ENCODE measurements at places on chromosomes 2 and 18.

DNA sequence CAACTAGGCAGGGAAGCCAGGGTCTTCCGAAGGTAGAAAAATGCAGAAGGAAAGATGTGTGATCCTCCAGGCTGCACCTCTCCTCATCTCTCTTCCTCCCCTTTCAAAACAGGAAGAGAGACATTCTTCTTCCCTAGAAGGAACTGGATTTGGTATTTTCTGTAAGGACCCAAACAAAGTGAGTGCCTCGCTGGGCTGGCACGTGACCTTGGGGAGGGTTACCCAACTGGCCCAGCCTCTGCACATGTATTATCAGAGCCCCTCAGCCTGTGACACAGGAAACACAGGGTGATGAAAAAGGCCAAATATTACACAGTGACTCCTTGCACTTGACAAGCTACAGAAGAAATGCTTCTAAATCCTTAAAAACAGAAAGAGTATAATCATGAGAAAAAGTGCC is 2.3 kb downstream of the HJURP start:
- DNase-seq = no peak

DNA sequence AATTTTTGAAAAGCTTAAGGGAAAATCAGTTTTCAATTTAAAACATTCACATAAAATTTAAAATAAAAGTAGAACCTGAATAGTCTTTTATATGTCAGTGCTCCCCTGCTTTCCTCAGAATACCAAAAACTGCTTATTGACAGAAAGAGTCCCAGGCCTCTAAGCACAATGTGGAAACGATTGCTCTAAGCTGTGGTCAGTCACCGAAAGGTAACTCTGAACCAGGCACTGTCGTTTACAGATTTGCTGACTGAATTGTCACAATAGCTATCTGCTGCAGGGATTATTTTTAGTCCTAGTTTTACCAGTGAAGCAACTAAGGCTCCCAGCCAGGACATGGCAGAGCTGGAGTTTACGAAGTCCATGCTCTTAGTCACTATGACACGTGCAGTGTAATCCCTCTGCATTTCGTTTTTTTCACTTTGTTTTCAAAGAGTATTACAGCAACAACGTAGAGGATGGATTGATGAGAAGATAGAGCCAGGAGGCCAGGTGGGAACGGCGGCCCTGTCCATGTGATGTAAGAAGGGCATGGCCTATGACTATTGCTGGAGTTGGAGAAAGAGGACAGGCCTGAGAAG is 28.1 kb upstream of the TMEM247 start:
- DNase-seq = no peak

DNA sequence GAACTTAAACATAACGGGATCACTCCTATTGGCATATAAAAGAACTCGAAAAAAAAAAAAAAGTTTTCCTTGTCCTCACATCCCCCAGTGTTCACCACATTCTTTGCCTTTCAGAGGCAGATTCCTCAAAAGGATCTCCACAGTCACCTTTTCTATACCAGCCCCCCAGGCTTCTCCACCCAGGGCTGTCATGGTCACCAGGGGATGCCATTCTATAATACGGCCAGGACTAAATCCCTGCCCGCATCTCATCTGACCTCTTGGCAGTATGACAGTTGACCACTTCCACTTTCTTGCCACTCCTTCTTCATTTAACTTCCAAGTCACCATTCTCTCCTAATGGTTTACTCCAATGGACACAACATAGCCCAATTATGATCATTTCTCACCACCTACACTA is 29.3 kb downstream of the SOS1 start:
- DNase-seq = no peak

DNA sequence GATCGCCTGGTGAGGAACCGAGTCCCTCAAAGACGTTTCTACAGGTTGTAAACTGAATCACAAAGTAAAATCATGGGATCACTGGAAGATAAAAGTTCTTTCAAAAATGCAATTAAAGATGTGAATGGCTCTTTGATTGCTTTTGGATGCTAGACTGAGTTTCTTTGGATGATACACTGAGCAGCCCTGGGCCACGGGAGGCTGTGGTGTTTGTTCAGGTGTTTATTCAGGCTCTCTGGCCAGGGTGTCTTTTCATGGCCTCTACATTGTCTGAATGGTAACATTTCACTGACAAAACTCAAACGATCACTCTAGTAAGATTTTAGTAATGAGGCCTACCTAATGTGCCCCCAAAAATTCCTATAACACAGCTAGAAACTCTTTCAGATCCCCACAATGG is 48.4 kb upstream of the SPATS2L start:
- DNase-seq = no peak

DNA sequence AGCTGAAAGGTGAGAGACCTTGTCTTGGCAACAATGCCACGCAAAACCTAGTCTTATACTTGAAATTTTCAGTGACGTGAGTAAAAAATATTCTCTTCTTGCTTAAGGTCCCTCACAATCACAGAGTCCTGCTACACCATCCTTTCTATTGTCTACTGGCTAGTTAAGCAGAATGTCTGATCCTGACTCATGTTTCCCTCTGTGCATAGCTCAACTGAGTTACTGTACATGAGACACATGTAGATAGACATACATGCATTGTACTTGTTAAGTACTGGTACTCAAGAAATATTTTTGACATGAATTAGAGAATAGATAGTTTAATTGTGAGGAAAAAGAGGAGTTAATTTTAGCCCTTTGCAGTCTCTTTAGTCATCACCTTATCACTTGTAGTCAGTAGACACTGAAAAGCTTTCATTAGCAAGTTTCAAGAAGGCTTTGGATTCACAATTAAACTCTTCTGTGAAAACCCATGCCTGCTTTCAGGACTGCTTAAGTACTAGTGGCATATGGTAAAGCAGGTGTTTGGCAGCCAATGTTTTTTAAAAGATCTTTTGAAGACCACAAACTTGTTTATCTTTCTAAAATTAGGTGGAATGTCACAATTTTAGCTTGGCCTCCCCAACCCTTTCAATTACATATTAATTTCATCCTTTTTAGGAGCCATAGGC is 158.7 kb upstream of the CCDC150 start:
- DNase-seq = no peak

DNA sequence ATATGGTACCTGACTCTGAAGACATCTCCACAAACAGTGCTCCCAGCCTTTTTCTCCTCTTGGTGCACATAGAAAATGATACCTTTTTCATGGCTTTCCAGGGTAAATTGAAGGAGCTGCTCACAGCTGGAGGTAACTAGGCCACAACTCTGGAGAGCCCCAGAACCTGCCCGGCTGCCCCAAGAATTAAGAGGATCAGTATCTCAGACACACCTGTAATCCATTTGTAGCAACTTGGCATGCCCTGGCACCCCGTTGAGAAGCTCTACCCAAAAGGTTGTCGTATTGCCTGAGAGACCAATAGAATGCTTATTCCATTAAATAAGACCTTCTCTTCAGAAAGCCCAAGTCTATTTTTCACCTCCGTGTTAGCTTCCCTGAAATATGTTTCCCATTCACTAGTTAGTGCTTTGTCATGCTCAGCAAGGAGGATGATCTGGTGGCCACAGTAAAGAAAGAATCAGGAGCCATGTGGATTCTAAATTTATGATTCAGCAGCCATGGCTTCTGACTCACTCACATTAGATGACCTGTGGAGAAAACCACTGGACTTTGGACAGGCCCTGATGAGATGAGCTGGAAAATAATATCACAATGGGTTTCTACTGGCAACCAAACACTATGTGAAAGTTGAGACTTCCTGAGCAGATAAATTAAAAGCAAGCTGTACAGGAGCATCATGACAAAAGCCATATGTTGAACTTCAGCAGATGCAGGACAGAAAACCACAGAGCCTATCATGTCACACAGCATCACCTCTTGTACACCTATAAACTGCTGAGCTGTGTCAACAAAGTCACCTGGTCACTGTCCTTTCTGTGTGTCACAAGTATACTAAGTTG is 253.3 kb upstream of the OSR1 start:
- DNase-seq = no peak

DNA sequence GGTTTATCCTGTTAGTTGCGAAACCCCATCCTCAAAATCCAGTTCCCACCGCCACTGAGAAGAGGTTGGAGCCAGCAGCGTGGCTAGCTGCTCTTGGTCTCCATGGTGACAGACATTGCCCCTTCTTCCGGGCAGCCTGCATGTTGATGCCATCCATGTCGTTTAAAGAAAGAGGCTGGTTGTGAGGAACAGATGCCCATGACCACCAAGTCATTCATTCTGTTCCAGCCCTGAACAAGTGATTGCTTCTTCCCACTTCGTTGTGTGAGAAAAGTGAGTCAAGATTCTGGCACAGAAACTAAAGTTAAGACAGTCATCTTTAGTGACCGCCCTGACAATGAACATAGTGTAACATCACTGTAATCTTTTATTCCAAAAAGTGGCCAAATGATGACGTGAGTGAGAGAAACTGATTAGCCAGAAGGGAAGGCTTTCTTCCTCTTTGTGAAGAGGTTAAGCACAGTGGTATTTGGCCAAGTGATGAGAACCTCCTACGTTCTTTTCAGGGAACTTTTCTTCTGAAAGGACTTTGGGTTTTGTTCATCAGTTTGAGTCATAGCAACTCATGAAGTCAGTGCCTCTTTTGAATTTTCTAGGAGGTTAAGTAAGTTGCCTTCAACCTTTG is 272.5 kb downstream of the GALR1 start:
- DNase-seq = no peak

DNA sequence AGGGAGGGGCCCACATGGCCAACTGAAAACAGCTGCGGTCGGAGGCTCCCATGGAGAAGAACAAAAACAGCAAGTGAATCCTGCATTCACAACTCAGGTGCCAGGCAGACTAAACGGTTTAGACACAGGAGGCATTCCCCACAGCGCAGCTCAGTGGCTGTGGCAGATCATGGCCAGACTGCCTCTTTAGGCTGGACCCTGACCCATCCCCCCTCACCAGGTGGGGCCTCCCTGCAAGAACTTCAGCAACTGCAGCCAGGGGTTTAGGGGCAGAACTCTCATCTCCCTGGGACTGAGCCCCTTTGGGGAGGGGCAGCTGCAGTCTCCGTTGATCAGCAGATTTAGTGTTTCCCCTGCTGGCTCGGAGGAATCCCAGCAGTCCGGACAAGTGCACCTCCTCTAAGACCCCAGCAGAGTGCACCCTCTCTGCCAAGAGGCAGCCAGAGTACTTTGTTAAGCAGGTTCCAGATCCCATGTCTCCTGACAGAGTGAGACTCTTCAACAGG is 346.7 kb downstream of the SS18 start:
- no peak for DNase-seq

GRCh38 chr2:11406958-11407381 is 59.0 kb downstream of the E2F6 start:
- no peak for DNase-seq

- DNase-seq = no peak
Observed at GRCh38 chr2:18825838-18826237, 236.5 kb upstream of the NT5C1B start.

- DNase-seq = no peak
Observed at GRCh38 chr2:71944806-71945602, 202.7 kb downstream of the CYP26B1 start.
